Activated naive CD8-positive, alpha-beta T cell treated with anti-CD3 and anti-CD28 coated beads for 36 hours (primary cell): ENCODE measurements at places on chromosomes 6 and 20.

- no peak for DNase-seq
These were observed 64.5 kb downstream of the FAM120B start for GRCh38 chr6:170371080-170371479.

DNA sequence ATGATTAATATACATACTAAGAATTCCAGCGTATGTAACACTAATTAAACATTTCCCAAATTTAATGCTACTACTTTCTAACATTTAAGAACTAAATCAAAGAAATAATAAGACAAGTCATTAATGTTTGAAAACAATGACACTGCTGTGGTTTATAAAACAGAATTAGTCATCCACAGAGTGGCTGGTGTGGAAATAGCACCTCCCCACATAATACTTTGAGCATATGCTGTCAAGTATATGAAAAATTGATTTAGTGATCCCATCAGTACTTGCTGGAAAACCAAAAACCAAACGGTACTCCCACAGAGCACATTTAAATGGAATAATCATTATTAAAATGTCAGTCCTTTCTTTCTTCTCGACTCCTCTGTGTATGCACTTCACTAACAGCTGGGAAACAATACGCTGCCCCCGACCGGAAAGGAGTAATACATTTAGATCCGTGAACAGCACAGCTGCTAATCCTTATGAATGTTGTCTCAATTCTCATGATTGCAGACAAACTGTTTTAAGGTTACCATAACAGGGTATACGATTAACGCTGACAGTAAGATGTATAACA lies 78.4 kb downstream of the PREP start:
- no peak for DNase-seq

DNA sequence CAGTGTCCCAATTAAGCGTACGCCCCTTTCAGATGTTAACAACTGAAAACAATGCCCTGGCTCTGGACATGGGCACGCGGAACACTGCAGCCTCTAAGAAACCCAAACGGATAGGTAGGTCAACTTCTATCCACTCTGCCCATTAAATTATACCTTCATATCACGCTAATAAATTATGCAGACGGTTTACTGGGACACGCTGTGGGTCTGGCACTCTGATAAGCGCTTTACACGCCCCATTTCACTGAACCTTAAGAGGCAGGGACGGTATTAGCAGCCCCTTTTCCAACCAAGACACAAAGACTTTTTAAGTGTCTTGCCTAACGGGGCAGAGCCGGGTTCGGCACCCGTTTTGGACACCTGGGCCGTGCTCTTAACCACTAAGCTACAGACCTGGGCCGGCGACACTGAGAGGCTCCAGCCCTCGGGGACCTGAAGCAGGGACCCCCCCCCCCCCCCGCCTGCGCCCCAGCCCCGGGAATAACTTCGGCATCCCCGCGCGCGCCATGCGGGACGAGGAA lies 744 bp downstream of the STAU1 start:
- no peak for DNase-seq

GRCh38 chr6:158010591-158011477 lies 29.2 kb downstream of the SYNJ2 start:
- DNase-seq, result no peak

- DNase-seq, result no peak
These were observed 3.7 kb downstream of the GDF5 start for GRCh38 chr20:35434085-35435005.

GRCh38 chr6:144327081-144327480 lies 41.9 kb downstream of the UTRN start:
- DNase-seq, result no peak

- DNase-seq, result no peak
These were observed 232.7 kb downstream of the DLL1 start for GRCh38 chr6:170057961-170058877.

GRCh38 chr6:144395014-144395413 lies 109.9 kb downstream of the UTRN start:
- no peak for DNase-seq

GRCh38 chr6:105300090-105300489 lies 102.8 kb downstream of the PREP start:
- DNase-seq, result no peak

- DNase-seq, result no peak
These were observed 1.6 kb downstream of the ITPR3 start for GRCh38 chr6:33622456-33623431.

GRCh38 chr6:40398034-40398691 lies 189.0 kb downstream of the LRFN2 start:
- no peak for DNase-seq

- DNase-seq, result no peak
These were observed 69.9 kb downstream of the MRPL14 start for GRCh38 chr6:44057238-44057930.

DNA sequence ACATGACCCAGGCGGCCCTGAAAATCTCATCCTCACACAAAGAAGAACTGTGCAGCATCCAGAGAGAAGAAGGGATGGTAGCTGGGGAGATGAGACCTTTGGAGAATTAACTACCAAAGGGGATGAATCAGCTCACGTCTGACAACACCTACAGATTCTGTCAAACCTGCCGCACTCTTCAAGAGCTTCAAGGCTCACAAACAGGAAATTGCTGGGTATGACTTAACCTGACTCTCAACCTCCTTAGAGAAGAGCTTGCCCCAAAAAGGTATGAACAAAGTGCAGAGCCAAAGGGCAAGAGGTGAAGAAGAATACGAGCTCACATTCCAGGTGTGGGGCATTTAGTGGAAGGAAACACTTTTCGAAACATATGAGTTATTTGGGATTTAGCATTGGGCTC lies 139.8 kb downstream of the BACH2 start:
- DNase-seq, result peak; percentile 41

DNA sequence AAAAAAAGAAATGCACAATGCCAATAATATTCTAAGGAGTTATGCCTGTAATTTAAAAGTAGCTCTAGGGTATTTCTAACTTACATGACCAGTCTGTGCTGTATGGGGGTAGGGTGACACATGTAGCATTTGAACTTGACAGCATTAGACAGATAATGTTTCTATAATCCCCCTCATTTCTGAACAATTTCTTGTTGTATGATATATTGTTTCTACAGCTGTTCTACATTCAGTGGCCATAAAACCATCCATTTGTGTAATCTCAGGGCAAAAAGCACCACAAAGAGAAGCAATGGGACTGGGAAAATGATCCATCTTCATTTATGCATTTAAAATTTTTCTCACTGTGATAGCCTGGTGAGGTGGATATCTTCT lies 767.8 kb downstream of the TFAP2A start:
- DNase-seq, result no peak

GRCh38 chr6:158521759-158522158 lies 38.1 kb upstream of the TMEM181 start:
- no peak for DNase-seq

DNA sequence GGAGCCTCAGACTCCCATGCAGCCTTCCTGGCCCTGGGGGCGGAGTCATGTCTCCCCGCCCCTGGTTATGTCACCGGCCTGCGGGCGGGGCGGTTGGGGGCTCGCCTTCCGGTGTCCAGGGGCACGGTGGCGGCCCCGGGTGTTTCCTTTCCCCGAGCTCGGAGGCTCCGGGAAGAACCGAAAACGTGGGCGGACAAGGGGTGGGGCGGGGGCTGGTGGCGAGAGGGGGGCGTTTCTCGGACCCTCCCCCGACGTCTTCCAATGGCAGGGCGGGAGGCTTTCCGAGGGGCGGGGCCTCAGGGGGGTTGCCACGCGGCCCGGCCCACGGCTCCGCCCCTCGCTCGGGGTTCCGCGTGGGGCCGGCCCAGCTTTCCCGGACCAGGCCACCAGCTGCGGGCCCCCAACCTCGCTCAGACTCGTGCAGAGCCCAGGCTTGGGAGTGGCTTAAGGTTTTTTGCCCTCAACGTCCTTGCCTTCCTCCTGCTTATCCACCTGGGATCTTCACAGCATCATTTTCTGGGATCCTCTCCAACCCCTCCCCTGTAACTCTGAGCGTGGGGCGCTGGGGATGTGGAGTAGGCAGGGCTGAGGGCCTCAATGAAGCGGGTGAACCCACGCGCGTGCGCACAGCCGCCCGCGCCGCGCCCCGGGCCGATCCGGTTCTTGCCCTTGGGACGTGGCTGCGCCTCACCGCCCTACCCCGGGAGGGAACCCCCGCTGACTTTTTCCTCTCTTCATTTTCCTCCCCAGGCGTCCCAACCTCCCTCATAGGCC lies 2.1 kb upstream of the NRN1 start:
- peak; percentile 81 for DNase-seq

- no peak for DNase-seq
These were observed 45.4 kb downstream of the PRND start for GRCh38 chr20:4767084-4767483.

DNA sequence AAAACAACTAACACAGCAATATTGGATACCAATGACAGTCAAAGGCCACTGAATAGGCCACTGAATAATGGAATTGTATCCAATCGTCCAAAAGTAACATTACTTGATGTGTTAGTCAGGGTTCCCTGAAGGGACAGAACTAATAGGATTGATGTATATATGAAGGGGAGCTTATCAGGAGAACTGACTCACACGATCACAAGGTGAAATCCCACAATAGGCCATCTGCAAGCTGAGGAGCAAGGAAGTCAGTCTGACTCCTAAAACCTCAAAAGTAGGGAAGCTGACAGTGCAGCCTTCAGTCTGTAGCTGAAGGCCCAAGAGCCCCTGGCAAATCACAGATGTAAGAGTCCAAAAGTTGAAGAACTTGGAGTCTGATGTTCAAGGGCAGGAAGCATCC lies 571.4 kb downstream of the PRKN start:
- no peak for DNase-seq

GRCh38 chr6:98812220-98812619 lies 22.2 kb upstream of the POU3F2 start:
- no peak for DNase-seq

DNA sequence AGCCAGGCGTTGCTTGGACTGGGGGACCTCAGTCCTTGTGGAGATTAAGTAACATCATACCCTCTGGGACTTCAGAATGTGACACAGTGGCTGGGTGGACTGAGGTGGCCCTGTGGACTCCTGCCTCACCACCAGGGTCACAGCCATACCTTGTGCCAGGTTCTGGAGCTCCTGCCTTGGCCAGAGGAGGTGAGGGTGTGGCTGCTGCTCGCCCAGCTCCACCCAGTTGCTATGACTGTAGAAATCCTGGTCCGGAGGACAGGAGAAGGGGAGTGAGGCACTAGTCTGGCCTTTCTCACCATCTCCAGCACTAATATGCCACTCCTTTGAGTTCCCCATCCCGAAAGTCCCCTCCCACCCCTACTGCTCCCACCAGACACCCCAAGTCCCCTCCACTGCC lies 1.9 kb downstream of the VWA7 start:
- DNase-seq, result no peak

DNA sequence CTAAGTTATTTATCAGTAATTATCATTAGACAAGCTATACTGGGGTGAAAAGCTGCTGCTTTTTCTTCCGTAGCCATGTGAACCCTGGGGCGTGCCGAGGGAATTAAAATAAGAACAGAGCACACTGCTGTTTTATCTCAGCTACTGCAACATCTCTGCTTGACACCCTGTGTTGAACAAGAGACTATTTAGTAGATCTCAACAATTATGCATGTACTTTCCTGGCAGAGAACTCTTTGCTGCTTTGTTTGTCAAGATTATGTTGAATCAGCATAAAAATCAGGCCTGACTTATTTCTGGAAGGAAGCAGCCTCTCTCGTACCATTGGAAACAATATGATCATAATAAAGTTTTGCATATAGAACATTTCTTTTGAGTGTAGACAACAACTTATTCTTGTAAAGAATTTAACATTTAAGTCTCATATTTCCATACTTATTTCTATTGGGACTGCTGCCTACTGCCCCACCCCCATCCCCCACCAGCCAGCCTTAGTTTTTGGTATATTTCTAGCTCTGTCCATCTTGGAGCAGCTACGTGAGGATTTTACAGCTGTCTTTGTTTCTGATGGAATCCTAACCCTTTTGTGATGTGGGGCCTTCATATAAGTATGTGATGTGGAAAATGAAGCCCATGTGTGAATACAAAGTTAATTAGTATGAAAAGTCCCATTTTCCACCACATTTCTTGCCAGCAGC lies 1011.4 kb downstream of the KIF16B start:
- no peak for DNase-seq

DNA sequence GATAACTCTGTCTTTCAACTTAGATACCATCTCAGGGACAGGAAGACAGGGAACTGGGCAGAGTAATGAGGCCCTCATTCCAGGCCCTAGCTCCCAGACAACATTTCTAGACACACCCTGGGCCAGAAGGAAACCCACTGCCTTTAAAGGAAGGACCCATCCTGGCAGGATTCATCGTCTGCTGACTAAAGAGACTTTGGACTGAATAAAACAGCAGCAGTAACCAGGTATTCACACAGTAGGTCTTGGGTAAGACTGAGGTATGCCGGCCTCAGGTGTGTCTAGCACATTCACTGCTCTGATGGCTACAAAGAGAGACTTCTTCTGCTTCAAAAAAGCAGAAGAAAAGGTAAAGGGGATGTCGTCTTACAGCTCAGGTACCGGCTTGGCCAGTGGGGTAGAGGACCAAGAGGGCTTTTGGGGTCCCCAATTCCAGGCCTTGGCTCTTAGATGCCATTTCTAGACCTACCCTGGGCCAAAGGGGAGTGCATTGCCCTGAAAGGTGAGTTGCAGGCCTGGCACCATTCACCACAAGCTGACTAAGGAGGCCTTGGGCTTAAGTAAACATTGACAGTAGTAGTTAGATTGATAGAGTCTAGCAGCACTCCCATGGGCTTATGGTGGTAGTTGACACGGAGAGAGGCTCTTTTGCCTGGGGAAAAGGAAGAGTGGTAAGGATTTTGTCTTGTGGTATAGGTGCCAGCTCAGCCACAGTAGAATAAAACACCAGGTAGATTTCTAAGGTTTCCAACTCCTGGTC lies 13.4 kb downstream of the SNX14 start:
- no peak for DNase-seq

DNA sequence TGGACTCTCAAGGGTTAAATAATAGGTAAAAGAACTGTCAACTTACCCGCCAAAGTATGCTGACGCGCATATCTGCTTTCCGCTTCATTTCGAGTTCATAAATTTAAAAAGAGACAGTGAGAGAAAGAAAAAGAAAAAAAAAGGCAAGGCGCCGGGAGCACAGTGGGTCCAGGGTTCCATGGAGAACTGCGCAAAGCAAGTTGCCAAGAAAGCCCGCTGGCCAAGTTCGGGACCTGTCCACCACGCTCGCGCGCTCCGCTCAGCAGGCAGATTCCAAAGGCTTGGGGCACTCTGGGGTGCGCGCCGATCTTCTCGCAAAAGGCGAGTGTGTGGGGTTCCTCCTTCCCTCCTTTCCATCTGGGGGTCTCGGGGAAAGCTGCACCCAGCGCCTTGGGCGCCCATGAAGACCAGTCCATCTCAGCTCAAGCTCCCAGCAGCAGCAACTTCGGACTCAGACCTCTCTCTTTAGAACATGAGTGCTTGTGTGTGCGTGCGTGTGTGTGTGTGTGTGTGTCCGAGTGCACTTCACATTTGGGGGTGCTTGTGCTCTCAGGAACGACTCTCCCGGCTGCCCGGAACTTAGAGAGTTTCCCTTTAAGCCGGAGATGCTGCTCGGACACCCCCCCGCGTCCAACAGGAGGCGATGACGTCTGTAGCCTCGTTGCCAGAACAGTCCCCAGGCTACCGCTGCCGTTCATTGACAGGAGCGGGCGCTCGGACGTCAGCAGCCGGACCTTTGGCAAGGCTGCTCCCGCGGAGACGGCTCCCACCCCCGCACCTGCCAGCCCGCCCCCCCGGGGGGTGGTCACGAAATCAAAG lies 180.0 kb downstream of the TBXT start:
- DNase-seq, result no peak

GRCh38 chr20:19170148-19170547 lies 42.3 kb upstream of the SLC24A3 start:
- no peak for DNase-seq
